ENCODE measurements at places on chromosomes 3 and 15.

- DNase-seq = no peak
Measured at GRCh38 chr15:87082581-87082980, 1002.9 kb downstream of the AGBL1 start.

DNA sequence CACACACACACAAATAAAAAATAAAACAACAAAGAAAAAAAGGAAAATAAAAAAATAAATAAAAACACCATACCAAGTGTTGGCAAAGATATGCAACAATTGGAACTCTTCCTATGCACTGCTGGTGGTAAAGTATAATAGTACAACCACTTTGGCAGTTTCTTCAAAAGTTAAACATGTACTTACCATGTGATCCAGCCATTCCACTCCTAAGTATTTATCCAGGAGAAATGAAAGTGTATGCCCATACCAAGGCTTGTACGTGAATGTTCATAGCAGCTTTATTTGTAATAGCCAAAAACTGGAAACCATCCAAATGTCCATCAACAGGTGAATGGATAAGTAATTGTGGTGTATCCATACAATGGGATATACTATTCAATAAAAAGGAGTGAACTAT is 17.0 kb downstream of the WDR93 start:
- no peak for DNase-seq

DNA sequence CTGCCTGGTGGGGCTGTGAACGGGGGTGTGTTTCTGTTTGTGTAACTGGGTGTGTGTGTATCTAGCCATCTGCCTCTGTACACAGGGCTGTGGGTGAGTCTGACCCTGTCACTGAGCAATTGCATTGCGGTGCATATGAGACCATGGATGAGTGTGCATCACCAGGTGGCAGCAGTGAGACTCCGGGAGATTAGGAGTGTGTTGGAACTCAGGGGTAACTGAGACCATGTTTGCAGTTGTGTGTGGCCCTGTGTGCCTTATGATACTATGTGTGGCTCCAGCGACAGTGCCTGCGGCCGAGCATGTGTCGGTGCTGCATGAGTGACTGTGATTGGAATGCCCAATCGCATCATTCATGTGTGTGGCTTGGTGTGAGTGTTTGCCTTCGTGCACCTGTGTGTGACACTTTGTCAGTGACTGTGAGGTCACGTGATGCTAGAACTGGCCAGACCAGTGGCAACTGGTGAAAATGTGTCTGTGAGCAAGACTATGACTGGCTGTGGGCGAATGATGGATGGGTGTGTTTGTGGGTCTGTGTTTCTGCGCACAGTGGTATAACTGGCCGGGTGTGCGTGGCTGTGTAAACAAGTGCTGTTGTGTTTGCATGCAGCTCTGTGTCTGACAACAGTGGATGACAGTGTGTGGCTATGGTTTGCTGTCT is 14.0 kb downstream of the VILL start:
- peak; percentile 30 for DNase-seq

GRCh38 chr3:45078910-45079522 is 52.9 kb downstream of the CLEC3B start:
- DNase-seq = no peak

GRCh38 chr3:16203671-16204629 is 29.5 kb downstream of the GALNT15 start:
- no peak for DNase-seq

- no peak for DNase-seq
Measured at GRCh38 chr3:1766384-1766783, 332.3 kb upstream of the CNTN4 start.

DNA sequence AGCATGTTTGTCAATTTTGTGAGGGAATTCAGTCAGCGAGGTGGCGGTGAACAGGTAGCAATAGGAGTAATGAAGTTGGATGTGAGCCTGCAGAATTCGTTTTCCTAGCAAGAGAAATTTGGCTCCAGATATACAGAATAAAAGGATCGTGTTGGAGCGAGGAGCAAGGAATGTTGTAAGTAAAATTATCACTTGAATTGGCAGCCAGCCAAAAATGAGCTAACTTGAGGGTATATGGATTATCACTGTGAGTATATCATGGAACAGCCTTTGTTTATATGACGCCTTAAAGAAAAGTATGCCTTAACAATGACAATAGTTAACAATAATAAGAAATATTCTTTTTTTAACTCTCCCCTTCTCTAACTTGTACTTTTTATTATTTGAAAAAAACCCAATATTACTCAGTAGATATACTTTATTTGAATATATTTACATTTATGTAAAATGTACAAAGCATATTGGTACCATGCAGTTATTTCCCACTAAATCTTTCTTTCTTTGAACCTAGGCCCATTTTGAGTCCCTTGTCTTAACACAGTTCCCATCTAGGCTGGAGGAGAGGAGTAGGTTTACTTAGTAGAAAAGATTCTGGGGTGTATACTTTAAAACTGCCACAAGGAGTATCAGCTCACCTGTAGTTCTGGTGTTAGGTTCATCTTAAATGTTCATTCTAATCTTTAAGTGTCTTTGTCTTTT is 29.3 kb downstream of the EPHA6 start:
- no peak for DNase-seq

GRCh38 chr3:58250093-58250707 is 12.6 kb downstream of the ABHD6 start:
- DNase-seq = no peak

- DNase-seq = no peak
Measured at GRCh38 chr3:151445273-151446001, 15.4 kb downstream of the IGSF10 start.

DNA sequence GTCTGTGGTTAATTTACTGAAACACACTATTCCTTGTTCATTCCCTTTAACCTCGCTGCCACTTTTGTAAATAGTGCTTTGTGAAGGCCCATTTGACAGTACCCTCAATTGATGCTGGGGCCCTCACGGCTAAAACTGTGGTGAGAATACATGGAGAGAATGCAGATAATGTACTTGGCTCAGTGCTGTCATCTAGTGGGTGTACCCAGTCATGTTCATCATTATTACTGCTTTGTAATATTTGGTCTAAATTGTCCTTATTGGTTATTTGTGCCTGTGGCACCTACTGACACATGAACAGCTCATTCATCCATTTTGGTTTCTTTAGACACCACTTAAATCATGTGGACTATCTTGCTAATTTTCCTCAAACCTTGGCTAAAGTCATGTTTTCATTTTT is 543.6 kb downstream of the EDEM1 start:
- no peak for DNase-seq

GRCh38 chr3:130558366-130558765 is 41.4 kb downstream of the COL6A6 start:
- no peak for DNase-seq

- DNase-seq = no peak
Measured at GRCh38 chr15:66771351-66771650, 69.3 kb downstream of the SMAD6 start.

DNA sequence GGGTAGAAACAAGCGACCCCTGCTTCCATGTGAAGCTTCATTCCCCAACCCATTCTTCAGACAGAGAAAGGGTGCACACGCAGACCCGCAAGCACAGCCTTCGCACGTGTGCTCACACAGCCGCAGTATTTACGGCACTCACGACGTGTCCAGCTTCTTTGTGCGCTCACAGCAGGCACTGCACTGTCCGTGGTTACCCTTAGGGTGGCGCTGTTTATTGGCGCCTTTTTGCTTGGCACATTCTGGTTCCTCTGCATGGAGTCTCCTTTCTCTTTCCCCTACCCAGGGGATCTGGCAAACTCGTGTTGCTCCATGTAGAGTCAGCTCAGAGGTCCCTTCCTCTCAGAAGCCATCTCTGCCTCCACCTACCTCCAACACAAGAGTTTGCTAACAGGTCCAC is 115.1 kb downstream of the SLCO3A1 start:
- no peak for DNase-seq

- DNase-seq = no peak
Measured at GRCh38 chr3:109597444-109597843, 260.1 kb upstream of the DPPA4 start.

DNA sequence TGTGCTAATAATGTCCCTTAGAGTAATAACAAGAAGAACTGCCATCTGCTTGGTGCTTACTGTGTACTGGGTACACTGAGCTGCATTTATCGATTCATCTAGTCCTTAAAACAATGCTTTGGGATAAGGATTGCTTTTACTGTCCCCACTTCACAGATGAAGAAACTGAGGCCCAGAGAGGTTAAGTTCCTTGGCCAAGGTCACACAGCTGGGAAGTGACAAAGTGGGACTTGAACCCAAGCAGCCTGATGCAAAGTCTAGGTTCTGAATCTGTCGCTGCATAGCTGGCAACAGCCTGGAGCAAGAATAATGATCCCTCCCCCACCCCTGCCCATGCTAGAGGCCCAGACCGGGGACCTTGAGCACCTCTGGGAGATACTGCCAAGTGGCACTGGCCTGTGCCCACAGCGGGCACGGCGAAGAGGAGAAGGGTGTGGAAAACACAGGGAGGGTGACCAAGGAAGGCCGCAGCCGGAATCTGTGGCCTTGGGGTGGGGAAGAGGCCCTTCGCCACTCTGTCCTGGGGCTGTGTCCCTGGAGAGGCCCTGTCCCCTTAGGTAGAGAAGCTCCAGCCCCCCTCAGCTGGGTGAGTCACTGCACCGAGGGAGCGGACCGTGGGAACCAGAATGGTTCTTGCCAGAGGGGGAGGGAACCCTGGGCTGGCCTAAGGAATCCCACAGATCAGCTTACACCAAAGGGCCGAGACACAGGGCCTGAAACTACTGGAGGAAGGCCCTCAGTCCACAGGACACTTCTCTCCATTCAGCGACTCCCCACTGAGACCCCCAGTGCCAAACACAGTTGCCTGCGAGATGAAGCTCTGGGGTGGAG is 3.5 kb downstream of the PLXND1 start:
- no peak for DNase-seq

DNA sequence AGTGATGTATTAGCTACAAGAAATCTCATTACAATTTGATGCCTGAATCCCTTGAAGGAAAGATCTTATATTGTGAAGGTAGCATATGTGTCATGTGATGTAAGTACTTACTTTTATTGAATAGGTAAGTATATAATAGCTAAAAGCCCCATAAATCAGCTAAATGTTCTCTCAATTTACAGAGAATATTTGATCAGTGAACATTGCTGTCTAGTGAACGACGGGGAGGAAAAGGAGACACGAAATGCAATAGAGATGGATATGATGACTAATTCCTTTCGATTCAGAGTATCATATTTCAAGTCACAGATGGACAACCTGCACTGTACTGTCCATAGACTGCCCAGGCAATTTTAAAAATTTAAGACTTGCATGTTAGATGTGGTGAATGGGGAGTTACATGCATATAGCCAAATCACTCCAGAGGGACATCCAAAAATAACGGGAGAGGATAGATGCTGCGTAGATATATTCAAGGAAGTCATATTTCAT is 462.1 kb upstream of the CDIN1 start:
- no peak for DNase-seq

GRCh38 chr3:8882171-8882593 is 81.1 kb downstream of the RAD18 start:
- DNase-seq = no peak

- DNase-seq = peak; percentile 24
Measured at GRCh38 chr3:38521391-38521987, 25.3 kb downstream of the EXOG start.

GRCh38 chr15:90883976-90884718 is at the start of gene FES:
TSS of gene FES (plus strand) at chr15:90884504. CDS start at chr15:90885046, 542 bp downstream.
- no peak for DNase-seq

GRCh38 chr3:61561374-61562041 is at the start of gene PTPRG:
TSS of gene PTPRG (plus strand) at chr3:61561571. CDS start at chr3:61562288, 717 bp downstream.
- no peak for DNase-seq

DNA sequence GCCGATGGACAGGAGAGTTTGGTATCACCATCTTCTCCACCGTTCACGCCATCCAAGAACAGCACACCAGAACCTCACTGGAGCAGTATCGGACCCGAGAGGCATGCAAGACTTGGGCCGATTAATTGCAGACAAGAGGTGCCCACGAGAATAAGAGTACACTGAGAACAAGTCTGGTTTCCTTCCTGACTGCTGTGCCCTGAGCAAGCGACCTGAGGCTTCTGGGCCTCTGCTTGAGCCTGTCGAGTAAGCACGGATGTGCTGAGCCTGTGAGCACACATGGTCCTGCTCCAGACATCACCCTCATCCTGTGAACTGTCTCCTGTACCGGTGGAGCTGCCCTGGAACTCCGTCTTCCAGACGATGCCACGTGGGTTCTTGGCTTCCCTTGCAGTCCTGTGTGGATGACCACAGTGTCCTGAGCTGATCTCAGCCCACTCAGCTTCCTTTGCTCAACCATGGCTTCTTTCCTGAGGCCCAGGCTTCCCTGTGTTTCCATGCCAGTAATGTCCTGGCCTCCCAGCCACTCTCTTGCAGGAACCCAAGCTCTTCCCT is 34.3 kb upstream of the SNRPA1 start:
- DNase-seq = no peak

DNA sequence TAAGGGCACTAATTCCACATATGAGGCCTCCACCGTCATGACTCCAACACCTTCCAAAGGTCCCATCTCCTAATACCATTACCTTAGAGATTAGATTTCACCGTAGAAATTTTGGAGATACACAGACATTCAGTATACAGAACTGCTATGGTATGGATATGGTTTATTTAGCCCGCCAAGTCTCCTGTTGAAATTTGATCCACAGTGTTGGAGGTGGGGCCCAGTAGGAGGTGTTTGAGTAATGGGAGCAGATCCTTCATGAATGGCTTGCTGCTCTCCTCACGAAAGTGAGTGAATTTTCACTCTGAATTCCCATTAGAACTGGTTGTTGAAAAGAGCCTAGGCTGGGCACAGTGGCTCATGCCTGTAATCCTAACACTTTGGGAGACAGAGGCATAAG is 7.4 kb downstream of the MKRN3 start:
- no peak for DNase-seq

DNA sequence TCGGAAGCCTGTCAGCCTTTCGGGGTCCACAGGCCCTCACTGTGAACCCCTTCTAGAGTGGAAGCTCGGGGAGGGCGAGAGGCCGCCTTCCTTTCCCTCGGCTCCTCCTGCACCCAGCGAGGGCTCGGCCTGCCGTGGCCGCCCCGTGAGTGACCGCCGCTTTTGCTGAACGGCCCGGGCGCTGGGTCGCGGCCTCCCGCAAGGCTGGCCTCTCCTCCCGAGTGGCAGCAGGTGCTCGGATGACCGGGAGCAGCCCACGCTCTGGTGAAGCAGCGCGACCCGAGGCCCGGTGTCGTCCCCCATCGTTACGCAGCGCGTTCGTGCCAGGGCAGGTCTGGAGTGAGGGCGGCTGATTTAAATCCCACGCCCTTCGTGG is 53.8 kb downstream of the LRRK1 start:
- no peak for DNase-seq

GRCh38 chr3:70855149-70855548 is 542.7 kb upstream of the MDFIC2 start:
- DNase-seq = no peak

DNA sequence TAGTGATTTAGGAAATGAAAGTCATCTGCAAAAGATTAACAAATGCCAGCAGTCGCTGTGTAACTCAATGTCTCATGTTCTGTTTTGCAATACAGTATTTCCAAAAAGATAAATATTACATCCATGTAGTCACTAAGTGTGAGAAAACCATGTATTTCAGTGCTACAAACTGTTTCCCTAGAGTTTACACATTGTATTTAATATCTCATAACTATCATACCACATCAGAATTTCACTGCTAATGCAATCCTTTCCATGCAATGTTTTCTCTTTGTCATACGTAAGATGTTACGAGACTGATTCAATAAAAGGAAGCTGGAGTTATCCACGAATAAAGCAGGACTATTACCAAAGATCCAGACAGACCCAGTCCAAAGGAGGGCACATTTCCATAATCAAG is 269.4 kb downstream of the GBE1 start:
- no peak for DNase-seq

- DNase-seq = no peak
Measured at GRCh38 chr3:121473001-121473400, 72.8 kb downstream of the POLQ start.

- no peak for DNase-seq
Measured at GRCh38 chr3:21466476-21466875, 284.5 kb downstream of the ZNF385D start.

Data from stimulated activated CD4-positive, alpha-beta T cell treated with anti-CD3 and anti-CD28 coated beads, Interleukin-15, amount 100 ng/mL, for 1 hour (primary cell).